HT1080 (cell line): ENCODE measurements at places on chromosomes 7 and 10.
A peak's percentile ranks its signal among the peaks of the same experiment; 100 is the strongest.

DNA sequence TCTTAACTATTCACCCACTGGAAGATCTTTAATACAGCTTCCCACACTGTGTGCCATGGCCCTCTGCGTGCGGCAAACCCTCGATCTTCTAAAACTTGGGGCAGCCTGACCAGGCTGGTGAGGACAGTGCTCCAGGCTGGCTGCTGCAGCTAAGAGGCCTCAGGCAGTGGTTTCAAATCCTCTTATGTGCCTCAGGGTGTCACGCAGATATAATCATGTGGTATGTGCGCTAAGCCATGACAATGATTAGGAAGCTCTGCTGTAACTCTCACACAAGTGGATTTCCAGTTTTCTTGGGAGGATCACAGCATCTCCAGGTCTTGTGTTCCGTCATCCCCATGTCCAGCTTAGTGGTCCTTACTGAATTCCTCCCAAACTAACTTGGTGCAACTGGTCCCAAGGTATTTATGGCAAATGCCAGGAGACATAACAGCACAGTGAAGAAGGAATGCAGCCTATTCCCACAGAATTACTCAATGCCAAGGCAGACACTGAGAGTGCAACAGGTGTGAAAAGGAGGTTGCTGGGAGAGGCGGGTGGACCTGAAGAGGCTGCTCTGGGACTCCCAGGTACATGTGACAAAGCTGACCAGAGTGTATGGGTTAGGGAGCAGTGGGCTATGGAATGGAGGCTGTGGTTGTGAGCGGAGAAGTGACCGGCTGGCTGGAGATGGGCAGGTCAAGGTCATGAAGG, 2.3 kb downstream of the HPS1 start:
- no peak for DNase-seq

GRCh38 chr7:52726986-52727385, 308.4 kb upstream of the POM121L12 start:
- DNase-seq = no peak

- no peak for DNase-seq
Measured at GRCh38 chr7:121271916-121272315, 56.9 kb upstream of the WNT16 start.

- DNase-seq = peak; percentile 73
Measured at GRCh38 chr10:31961277-31962074, 32.8 kb upstream of the ARHGAP12 start.

GRCh38 chr10:77710081-77710551, 72.5 kb upstream of the KCNMA1 start:
- no peak for DNase-seq

- peak; percentile 74 for DNase-seq
Measured at GRCh38 chr7:2527505-2528467, 8.2 kb downstream of the LFNG start.

DNA sequence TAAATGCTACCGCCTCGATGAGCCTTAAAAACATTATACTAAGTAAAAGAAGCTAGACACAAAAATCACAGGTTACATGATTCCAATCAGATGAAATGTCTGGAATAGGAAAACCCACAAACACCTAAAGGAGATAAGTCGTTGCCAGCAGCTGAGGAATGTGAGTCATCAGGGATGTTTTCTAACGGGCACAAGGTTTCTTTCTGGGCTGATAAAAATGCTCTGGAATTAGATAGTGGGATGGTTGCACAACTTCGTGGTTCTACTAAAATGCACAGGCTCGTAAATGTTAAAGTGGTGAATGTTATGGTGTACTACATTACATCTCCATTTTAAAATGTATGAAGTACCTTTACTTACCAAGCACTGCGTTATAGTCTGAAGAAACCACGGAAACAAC, 9.7 kb downstream of the ABLIM1 start:
- DNase-seq = peak; percentile 68

DNA sequence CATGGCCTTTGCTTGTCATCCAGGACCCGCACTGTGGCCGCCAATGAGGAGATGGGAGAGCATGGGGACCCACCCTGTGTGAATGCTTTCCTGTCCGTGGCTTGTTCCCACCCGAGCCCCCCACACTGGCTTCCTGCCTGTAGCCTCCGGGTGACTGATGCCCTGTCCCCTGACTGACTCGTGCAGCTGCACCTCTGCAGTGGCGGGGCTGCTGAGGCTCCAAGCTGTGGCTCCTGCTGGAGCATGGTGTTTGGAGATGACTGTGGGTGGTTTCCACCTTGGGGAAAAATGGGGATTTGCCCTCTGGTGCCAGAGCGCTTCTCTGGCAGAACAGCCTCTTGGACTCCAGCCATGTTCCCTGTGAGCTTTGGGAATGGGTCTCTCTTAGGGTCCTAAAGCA, 2.1 kb downstream of the CAMK1D start:
- no peak for DNase-seq

- no peak for DNase-seq
Measured at GRCh38 chr7:776992-777727, 50.1 kb upstream of the PRKAR1B start.
